Erythroblast (primary cell): ENCODE measurements at places on chromosomes 11 and 22.

DNA sequence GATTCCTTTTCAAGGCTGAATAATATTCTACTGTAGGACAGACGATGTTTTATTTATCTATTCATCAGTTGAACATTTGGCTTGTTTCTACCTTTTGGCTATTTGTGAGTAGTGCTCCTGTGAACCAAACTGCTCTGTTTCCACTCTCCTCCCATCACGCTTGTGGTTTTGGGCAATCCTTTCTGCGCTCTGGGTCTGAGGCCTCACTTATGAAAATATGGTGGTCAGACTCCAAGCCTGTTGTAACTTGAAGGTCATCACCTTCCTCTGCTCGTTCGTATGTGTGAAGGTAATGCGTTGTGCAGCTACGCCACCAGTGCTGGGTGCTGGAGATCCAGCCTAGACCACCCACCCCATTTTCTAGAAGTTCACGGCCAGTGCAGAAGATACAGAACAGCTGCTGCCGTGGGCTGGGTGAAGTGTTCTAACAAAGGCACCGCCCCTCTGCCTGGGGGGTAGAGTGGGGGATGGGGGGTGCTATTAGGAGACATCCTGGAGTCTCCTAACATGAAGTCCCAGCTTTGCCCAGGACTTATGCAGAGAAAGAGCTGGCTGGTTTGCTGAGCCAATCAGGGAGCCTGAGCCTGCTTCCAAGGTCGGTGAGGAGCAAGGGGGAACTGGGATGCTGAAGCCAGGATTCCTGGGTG is 21.0 kb downstream of the PTPN5 start:
- no peak for DNase-seq

DNA sequence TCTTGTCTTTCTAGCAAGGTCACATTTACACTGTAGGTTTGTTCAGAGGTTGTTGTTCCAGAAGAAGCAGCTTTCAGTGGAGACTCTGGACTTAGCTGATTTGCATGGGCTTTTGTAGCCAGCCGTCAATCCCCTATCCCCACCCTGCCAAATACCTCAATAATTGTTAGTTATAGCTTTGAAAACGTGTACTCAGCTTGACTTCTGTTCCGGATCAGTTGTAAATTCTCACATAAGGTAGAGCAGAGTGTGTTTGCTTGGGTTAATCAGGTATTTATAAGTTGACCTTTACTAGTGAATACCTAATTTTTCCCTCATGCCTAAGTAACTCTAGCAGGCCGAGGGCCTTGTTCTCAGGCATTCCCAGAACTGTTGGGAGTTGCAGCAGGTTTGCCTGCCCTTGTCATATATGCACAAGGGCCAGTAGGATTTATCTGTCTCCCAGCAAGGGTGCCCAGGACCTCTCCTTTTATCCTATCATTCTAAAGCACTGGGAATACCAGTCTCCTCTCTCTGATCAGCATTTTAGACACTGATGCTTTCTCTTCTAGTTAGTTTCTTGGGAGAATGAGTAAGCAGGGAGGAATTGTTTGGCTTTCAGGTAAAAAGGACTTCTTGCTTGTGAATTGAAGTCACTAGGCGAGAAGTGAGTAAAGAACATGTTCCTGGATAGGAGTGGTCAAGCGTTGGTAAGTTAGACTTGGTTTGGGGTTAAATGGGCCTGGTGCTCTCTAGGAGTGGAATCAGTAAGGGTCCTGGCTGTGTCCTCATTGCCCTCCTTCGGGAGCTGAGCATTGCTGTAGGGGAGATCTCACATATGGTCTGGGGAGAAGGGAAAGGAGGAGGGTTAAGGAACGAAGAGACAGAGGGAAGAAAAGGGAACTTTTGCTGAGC is 22.1 kb downstream of the STIM1 start:
- DNase-seq: no peak

DNA sequence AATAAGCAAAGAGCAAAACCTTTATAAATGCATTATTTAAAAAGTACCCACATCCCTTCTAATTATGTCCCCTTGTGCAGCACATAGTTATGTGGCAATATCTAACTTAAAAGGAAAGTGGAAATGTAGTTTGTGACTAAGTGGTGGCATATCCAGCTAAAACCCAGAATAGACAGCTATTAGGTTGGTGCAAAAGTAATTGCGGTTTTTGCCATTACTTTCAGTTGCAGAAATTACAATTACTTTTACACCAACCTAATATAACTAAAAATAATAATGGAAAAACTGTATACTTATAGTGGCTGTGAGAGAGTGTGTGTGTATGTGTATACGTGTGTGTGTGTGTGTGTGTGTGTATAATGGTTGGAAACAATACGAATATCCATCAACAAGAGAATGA is 1108.1 kb upstream of the CNTN5 start:
- no peak for DNase-seq

DNA sequence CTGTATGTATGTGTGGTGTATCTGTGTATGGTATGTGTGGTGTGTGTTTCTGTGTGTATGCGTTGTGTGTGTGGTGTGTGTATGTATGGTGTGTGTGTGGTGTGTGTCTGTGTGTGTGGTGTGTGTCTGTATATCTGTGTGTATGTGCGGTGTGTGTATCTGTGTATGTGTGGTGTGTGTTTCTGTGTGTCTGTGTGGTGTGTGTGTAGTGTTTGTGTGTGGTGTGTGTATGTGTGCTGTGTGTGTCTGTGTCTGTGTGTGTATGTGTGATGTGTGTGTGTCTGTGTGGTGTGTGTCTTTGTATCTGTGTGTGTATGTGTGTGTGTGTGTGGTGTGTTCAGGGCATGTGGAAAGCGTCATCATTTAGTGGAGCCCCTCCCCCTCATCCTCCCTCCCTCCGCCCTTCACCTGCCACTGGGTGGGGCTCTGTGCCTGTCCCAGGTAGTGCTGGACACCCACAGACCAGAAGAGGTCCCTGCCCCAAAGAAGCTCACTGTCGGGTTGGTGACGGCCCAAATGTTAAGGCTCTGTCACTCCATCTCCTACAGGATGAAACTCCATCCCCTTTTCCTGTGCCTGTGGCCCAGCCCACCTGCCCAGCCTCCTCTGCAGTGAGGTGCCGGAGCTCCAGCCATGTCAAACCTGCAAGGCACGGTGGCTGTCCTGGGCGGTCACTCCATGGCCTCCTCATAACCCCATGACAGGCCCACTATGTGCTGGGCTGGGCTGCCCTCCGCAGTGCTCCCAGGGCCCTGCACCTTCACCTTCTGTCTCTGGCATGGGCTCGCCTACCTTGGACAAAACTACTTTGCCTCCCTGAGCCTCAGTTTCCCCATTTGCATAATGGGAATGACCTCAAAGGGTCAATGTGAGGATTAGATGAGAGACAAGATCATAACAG is 23.4 kb upstream of the SHISAL1 start:
- peak; percentile 5 for DNase-seq

GRCh38 chr11:127017482-127017881 is 16.9 kb upstream of the KIRREL3 start:
- DNase-seq: no peak
